ENCODE measurements at places on chromosomes 16 and 17.

GRCh38 chr17:39738568-39738901 lies 797 bp downstream of the GRB7 start:
- DNase-seq, result peak; percentile 46

DNA sequence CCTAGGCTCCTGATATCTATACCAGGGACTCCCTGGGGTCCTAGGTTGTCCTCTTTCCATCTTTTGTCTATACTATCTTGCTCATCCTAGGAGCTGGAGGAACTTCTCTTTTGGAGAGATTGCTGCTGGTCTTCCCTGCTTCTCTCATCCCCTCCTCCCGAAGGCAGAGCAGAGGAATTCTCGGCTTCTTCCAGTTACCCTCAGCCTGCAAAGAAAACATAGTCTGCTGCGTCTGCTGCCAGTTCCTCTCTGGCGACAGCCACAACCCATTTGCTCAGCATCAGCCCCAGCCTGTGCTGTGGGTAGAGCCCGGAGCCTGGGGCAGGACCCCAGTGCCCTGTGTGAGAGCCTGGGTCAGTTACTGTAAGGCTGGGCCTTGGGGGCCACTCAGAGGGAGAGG lies 21.5 kb upstream of the DYNLL2 start:
- no peak for DNase-seq

DNA sequence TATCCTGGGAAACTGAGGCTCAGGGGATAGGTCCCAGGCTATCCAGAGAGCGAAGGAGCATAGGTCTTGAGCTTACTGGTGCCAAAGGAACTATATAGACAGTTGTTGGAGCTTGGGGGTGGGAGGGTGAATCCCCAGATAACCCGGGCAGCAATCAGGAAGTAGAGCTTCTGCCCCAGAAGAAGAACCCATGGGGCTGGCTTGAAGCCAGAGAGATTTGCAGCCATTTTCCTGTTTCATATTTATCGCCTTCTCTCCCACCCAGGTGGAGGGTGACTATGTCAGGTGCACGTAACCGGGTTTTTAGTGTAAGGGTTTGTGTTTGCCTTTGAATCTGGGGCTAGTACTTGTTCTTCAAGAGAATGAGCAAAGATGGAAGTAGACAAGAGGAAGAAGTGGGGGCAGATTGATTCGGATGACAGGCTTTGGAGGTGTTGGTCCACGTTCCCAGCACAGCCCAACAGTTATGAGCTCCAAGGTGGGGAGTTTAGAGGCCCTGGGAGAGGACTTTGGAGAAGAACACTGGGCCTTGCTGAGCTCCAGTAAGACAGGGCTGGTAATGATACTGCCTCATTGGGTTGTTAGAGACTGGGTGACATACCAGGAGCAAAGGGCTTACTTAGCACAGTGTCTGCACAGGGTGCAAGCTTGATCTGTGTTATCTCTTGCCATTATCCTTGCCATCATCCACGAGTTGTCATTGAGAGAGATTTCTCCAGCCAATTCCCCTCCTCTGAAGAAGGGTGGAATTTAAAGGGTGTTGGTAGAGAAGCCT lies 145.6 kb downstream of the CCDC182 start:
- no peak for DNase-seq

DNA sequence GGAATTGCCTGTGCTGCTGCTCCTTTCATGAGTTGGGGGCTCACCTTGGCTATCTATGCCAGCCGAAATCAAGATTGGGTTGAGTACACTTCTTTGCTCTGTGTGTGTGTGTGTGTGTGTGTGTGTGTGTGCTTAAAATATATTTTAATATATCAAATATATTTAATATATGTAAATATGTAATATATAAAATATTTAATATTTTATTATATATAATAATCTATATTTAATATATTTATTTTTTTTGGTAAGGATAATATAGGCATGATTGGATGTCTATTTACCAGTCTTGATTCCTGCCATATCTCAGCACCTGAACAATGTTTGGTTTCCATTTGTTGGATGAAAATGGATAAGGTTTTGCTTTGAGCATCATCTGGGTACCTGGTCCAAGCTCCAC lies 399.3 kb downstream of the CA10 start:
- DNase-seq, result no peak
